CD4-positive, alpha-beta T cell treated with Interleukin-6 for 4 hours (primary cell): ENCODE measurements at places on chromosomes 2 and 18.

DNA sequence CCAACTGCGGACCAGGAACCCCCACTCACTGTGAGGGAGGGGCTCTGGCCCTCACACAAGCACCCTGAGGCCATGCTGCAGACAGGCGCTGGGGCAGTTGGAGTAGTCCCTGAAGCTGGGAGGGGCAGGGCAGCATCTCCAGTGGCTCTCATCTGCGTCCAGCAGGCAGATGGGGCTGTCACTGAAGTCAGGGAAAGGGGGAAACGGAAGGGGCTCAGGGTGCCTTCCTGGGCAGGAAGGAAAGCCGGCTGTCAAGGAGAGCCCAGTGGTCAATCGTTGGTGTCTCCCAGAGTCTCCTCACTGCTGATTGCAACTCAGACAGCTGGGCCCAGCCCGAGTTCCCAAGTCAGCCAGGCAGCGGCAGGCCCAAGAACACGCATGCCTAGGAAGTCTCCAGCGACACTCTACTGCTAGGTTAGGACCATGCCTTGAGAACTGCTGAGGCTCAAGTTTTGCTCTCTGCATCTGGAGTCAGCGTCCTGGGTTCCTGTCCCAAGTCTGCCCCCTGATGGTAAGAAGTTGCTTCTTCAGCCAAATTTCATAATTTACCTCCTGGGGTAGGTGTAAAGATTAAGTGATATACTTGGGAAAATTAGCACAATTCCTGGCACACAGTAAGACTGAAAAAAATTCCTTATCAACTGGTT, 27.4 kb upstream of the NMUR1 start:
- peak; percentile 67 for DNase-seq

GRCh38 chr2:111164078-111164477, 43.4 kb downstream of the BCL2L11 start:
- no peak for DNase-seq

- no peak for DNase-seq
These were observed 110.6 kb downstream of the ZNF532 start for GRCh38 chr18:58975296-58975695.

- peak; percentile 55 for DNase-seq
These were observed at the start of gene FKBP1B for GRCh38 chr2:24049485-24050021. TSS of gene FKBP1B (plus strand) at chr2:24049741. CDS start at chr2:24049850, 109 bp downstream.

GRCh38 chr2:68907920-68908253, 36.7 kb upstream of the BMP10 start:
- no peak for DNase-seq

- no peak for DNase-seq
These were observed 82.9 kb downstream of the ADCYAP1 start for GRCh38 chr18:987325-988186.

DNA sequence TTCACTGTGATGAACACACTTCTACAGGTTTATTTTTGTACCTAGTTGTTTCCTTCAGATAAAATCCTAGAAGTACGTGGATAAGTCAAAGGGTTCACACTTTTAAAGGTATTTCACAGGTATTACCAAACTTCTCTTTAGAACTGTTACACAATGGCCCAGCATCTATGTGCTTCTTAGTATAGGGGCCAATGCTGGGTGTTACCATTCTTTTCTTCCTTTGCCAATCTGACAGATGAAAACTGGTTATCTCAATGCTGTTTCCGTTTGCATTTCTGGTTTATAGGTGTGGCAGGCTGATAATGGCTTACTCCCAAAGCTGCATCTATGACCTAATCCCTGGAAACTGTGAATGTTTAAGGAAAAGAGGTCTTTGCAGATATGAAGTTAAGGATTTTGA, 2.8 kb upstream of the TCF7L1 start:
- DNase-seq, result no peak

GRCh38 chr18:5500158-5500939, 43.4 kb downstream of the EPB41L3 start:
- no peak for DNase-seq

GRCh38 chr18:54284981-54285785, 15.9 kb downstream of the POLI start:
- peak; percentile 51 for DNase-seq

DNA sequence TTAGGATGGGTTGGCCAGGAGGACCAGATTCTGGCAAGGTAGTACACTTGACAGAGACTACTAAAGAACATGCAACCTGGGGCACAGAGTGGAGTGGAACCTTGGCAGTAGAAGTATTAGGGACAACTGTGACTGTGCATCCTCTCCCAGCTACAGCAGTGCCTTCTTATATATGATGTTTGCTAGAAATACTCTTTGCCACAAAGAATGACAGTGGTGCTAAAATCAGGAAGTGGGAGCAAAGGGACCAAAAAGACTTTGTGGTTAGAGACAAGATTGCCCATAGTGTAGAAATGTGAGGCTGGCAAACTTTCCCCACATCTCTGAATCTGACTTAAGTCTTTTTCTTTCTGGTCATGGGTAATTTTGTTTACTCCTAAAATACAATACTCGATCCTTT, 9.4 kb upstream of the SLC38A11 start:
- no peak for DNase-seq

DNA sequence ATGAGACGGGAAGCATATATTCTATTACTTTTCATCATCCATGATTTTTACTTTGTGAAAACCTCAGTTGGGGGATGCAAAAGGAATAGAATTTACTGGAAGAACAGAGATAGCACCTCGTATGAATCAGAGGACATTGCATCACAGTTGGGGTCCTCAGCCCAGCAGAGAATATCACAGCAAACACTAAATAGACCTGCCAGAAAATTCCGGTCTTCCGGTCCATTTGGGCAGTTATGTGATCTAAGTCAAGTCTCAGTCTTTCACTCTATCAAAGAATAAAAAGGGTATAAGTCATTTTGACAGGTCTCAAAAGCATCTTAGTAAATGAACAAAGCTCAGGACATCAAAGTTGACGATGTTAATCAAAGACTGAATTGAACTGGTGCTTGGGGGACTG, 1100.6 kb downstream of the DPP10 start:
- DNase-seq, result no peak
